Activated naive CD8-positive, alpha-beta T cell treated with anti-CD3 and anti-CD28 coated beads for 36 hours (primary cell): ENCODE measurements at places on chromosomes 11 and 22. TPM values are rescaled to one million over a fixed set of nuclear protein-coding genes. Genes with fewer than 3 reads are reported as not detected.

The FBXO7 gene
- 90.2 TPM for total RNA-seq

- H3K27ac ChIP-seq: no peak overlapping the region
- no peaks in the 10 kb centered on the region for H3K27me3 ChIP-seq
- no peak overlapping the region for H3K4me3 ChIP-seq
- no peaks in the 10 kb centered on the region for H3K36me3 ChIP-seq
- peaks cover 10% of the 10 kb centered on the region for H3K4me1 ChIP-seq
- DNase-seq: no peak
Observed at GRCh38 chr11:2916892-2917645, 12.2 kb downstream of the PHLDA2 start.

- H3K36me3 ChIP-seq: no peaks in the 10 kb centered on the region
- H3K27me3 ChIP-seq: no peaks in the 10 kb centered on the region
- H3K4me1 ChIP-seq: no peaks in the 10 kb centered on the region
- no peak overlapping the region for H3K27ac ChIP-seq
- DNase-seq: no peak
- H3K4me3 ChIP-seq: no peak overlapping the region
Observed at GRCh38 chr11:106821291-106821690, 197.0 kb downstream of the GUCY1A2 start.

DNA sequence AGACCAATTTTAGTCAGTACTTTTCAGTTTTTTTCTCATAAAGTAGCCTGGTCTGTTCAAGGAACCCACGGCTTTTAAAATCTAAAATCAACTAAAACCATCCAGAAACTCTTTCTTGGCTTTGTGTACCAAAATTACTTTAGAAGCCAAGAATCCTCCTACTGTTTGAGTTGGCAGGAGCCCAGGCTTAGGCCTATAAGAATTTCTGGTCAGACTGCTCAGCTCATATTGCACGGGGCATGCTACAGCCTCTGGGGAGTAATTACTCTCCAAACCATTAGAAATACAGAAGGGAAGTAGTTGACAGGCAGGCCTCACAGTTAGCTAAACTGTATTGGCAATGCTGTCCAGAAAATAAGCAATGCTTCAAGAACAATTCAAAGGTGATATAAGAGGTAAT is 1862.9 kb upstream of the RAG2 start:
- no peaks in the 10 kb centered on the region for H3K36me3 ChIP-seq
- no peak overlapping the region for H3K4me3 ChIP-seq
- no peaks in the 10 kb centered on the region for H3K4me1 ChIP-seq
- no peak overlapping the region for H3K27ac ChIP-seq
- DNase-seq: no peak

GRCh38 chr22:44935724-44936123 is 74.1 kb downstream of the PHF21B start:
- H3K27ac ChIP-seq: no peak overlapping the region
- H3K36me3 ChIP-seq: no peaks in the 10 kb centered on the region
- no peak overlapping the region for H3K4me3 ChIP-seq
- no peak for DNase-seq

DNA sequence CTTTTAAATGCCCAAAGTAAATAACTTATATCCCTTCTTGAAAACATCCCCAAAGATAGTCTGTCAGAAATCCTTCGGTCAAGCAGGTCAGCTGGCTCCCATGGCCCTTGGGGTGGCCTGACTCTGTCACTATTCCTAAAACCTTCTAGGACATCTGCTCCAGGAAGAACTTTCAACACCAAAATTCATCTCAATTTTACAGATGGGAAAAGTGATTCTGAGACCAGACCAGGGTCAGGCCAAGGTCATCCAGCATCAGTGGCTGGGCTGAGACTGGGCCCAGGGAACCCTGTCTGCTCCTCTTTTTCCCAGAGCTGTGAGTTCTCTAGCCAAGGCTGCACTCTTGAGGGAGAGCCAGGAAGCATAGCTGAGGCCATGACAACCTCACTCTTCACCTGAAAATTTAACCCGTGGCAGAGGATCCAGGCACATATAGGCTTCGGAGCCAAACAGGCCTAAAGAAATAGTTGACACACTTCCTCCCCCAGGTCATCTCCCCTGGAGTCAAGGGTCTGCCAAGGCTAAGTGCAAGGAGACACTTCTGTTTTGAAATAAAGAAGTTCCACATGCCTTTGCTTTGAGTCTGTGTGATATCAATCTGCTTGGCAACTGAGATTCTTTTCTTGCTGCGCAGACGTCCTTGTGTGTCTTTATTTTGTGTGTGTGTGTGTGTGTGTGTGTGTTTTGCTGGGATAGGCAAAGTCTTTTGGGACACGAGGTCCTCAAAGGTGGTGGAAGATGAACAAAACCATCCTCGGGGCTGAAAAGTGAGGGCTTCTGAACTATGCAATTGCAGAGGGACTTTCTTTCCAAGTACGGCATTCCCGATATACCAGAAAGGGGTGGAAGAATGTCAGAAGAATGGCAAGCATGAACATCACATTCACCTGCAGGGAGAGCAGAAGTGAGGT is 16.8 kb upstream of the PRG2 start:
- no peaks in the 10 kb centered on the region for H3K27me3 ChIP-seq
- H3K4me1 ChIP-seq: peaks cover 62% of the 10 kb centered on the region
- DNase-seq: no peak
- H3K4me3 ChIP-seq: no peak overlapping the region

GRCh38 chr11:112829971-112830654 is 131.1 kb upstream of the NCAM1 start:
- H3K4me1 ChIP-seq: no peaks in the 10 kb centered on the region
- H3K27ac ChIP-seq: no peak overlapping the region
- no peaks in the 10 kb centered on the region for H3K36me3 ChIP-seq
- no peaks in the 10 kb centered on the region for H3K27me3 ChIP-seq

GRCh38 chr11:72584939-72585597 is 89.2 kb downstream of the PDE2A start:
- peaks cover 20% of the 10 kb centered on the region for H3K4me1 ChIP-seq
- H3K27ac ChIP-seq: no peak overlapping the region
- no peak for DNase-seq
- H3K4me3 ChIP-seq: peak overlapping the region; percentile 71
- H3K27me3 ChIP-seq: peaks cover 33% of the 10 kb centered on the region

GRCh38 chr11:119797123-119797611 is 68.2 kb upstream of the NECTIN1 start:
- no peak overlapping the region for H3K27ac ChIP-seq
- H3K27me3 ChIP-seq: peaks cover 8% of the 10 kb centered on the region
- no peaks in the 10 kb centered on the region for H3K4me1 ChIP-seq

GRCh38 chr22:48979482-48979881 is 848.2 kb downstream of the BRD1 start:
- no peak overlapping the region for H3K27ac ChIP-seq
- H3K4me1 ChIP-seq: no peaks in the 10 kb centered on the region
- peaks cover 32% of the 10 kb centered on the region for H3K27me3 ChIP-seq
- no peak for DNase-seq
- no peak overlapping the region for H3K4me3 ChIP-seq

DNA sequence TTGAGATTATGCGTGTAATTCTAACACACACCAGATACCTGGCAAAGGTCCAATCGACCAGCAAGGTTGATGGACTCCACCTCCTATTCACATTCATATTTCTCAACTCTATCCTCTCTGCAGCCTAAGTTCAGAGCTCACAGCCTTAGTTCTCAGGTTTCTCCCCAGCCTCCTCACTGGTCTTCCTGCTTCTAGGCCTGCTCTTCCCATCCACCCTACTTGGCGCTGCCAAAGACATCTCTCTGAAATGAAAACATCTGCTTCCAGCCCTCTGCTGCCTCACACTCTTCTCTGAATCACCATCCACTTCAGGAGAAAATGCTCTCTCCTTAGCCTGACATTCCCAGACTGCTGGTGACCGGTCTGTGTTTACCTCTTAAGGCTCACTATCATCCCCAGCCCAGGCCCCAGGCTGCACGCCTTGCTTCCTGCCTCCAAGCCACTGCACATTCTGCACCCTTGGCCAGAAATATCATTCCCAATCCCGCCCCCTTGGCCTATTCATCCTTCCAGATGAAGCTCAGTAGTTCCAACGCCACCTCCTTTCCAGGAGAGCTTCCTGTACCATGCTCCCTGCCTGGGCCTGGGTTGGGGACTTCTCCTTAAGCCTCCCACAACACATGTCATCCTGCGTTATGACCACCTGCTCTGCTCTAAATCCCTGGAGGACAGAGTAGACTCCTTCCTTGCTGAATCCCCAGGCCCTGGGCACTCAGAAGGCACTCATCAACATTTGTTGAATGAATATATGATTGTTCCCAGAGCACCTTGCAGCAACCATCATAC is 3.5 kb downstream of the ARRB1 start:
- H3K27me3 ChIP-seq: no peaks in the 10 kb centered on the region
- no peak overlapping the region for H3K27ac ChIP-seq
- DNase-seq: no peak
- H3K36me3 ChIP-seq: peaks cover 4% of the 10 kb centered on the region
- H3K4me3 ChIP-seq: no peak overlapping the region

DNA sequence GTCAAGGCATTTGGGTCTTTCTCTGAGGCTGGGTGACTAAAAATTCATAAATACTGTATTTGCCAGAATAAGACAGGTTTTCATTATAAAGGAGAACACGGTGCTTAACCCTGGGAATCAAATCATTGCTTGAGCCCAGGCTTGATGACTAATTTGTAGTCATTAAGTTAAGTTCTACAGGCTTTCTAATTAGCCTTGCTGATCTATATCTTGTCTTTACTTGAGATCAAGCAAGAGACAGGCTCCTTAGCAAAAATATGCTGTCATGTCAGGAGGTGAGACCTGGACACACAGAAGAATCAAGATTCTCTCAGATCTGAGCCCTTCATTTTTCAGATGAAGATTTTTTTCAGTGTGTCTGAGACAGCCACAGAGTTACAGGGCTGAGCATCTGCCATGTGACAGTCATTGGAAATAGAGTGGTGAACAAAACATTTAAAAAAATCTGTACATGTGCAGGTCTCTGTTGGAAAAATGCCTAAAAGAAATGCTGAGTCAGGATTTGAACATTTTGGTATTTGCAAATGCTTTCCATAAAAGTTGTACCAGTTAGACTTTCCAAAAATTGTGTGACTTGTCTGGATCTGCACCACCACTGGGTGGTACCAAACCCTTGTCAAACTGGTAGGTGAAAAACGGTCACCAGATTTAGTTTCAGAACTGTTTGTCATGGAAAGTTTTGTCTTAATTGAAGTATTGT is 14.6 kb downstream of the ACAT1 start:
- H3K27ac ChIP-seq: peak overlapping the region; percentile 85
- H3K27me3 ChIP-seq: no peaks in the 10 kb centered on the region
- peaks cover 33% of the 10 kb centered on the region for H3K36me3 ChIP-seq
- H3K4me1 ChIP-seq: peaks cover 21% of the 10 kb centered on the region
- H3K4me3 ChIP-seq: no peak overlapping the region
- peak; percentile 36 for DNase-seq

GRCh38 chr22:25282671-25283561 is 63.5 kb downstream of the CRYBB2 start:
- no peak overlapping the region for H3K27ac ChIP-seq
- H3K4me1 ChIP-seq: peaks cover 10% of the 10 kb centered on the region
- H3K4me3 ChIP-seq: peak overlapping the region; percentile 54
- no peaks in the 10 kb centered on the region for H3K36me3 ChIP-seq
